SHP77 (cell line): ENCODE measurements at places on chromosomes 1 and 21.
A peak's percentile ranks its signal among the peaks of the same experiment; 100 is the strongest.

- no peak for DNase-seq
Measured at GRCh38 chr1:39683591-39684312, 7.5 kb downstream of the HPCAL4 start.

DNA sequence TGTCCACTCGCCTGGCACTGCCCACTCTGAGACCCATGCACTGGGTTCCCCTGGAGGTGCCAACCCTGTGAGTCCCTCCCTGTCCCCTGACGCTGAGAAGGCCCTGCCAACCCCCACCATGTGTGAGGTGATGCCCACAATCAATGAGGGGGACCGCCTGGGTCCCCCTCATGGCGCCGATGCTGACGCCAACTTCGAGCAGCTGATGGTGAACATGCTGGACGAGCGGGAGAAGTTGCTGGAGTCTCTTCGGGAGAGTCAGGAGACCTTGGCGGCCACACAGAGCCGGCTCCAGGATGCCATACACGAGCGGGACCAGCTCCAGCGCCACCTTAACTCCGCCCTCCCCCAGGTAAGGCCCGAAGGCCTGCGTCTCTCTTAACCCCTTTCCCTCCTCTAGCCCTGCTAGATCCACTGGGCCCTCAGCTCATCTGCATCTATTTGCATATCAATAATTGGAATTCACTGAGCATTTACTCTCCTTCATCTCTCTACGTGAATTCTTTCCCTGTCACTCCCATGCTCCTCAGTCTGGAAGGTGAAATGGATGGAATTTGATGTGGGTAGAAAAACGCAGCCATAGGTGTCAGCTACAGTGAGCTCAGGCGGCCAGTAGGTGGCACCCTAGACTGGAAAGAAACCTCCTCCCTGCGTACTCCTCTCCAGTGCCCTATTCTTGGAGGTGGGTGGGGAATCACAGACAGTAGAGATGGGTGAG, 12.8 kb downstream of the PPFIA4 start:
- DNase-seq = peak; percentile 70

- DNase-seq = no peak
Measured at GRCh38 chr1:6258675-6259074, 2.2 kb downstream of the GPR153 start.

DNA sequence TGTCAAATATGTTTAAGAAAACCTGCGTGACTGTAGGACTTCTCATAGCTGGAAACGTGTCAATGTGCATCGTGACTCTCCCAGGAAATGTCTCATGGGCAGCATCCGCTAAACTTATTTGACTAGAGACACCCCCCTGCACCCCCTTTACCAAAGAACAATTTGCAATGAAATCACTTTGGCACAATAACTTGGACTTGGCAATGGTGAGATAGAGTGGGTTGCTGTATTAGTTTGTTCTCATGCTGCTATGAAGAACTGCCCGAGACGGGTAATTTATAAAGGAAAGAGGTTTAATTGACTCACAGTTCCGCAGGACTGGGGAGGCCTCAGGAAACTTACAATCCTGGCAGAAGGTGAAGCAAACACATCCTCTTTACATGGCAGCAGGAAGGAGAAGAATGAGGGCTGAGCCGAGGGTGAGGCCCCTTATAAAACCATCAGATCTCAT, 13.8 kb downstream of the CLDN14 start:
- DNase-seq = no peak

DNA sequence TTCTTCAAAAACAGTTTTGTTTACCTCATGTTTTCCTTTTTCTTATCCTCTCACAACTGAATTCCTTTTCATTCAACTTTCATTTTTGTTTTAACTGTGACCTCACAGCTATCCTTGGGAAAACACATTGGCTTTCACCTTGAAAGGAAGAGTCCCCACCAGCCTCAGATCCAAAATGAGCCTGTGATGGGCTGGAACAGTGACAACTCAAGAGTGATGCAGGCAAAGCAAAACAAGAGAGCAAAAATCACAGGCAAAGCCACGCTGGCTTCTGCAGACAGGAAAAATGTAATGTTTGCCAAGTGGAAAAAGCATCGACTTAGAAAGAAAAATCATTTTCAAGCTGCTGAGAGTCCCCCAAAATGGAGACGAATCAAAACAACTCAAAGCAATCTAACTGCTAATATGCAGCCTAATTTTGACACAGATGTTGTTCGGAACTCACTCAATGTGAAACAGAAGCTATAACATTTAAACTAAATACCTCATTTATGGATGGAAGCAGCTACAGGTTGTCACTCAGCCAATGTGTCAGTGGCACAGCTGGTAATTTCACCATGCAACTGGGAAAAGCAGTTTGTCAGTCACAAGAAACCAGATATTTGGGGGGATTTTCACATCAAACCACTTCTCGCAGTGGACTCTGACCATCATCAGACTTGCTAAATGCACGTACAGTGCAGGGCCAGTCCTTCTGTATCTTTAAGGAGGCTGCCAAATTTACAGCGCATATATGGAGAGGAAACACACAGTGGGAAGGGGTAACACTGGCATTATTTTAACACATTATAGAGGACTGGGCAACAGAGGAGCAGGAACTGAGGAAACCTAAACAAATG, 50.7 kb downstream of the ALG14 start:
- DNase-seq = no peak

DNA sequence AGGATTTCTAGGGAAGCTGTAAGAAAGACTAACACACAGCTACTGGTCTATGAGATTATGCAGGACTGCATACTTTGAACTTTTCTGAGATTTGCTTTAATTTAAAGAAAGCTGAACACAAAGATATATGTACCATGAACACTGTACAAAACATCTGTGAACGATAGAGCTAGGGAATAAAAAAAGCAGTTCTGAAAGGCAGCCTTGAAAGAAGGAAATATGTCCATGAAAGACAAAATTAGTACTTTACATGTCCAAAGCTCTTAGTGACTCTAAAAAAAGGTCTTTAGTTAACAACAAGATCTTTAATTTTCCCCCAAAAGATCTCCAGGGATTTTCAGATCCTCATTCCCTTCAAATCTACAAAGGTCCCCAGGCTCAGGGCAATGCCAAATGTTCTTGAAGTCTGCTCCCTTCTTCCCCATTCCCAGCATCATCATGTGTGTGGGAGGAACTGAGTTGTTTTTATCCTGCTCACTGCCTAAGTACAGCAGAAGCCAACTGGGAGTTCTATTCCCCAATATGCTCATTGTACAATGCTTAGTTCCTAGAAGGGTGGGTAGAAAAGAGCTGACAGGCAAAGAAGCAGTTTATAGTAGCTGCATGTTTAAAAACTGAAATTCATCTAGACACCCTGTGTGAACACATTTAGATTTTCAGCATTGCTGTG, 60.1 kb upstream of the PTCH2 start:
- no peak for DNase-seq

- no peak for DNase-seq
Measured at GRCh38 chr1:157431751-157432150, 120.6 kb downstream of the FCRL5 start.

GRCh38 chr1:31954607-31955283, 16.6 kb upstream of the PTP4A2 start:
- DNase-seq = peak; percentile 57

- no peak for DNase-seq
Measured at GRCh38 chr1:39976732-39977131, 21.8 kb downstream of the MFSD2A start.
